Stimulated activated CD8-positive, alpha-beta memory T cell treated with anti-CD3 and anti-CD28 coated beads, Interleukin-15, amount 100 ng/mL, for 1 hour (primary cell): ENCODE measurements at places on chromosomes 2 and 18.

DNA sequence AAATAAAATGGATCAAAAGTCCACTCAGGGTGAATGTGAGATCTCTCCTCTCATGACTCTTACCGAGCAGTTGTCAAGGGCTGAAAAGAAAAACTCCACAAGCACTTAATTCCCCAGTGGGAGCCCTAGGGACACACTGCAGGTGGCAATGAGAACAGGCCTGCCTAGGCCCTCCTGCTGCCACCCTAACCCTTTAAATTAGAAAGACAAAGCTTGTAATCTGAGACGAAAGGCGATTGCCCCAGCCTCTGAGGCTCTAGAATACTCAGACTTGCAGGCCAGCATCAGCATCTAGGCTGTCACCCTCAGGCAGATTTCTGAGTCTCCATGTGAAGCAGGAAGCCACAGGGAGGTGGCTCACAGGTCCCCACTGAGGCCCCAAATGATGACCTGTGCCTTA is 457.0 kb upstream of the MYT1L start:
- no peak for DNase-seq

DNA sequence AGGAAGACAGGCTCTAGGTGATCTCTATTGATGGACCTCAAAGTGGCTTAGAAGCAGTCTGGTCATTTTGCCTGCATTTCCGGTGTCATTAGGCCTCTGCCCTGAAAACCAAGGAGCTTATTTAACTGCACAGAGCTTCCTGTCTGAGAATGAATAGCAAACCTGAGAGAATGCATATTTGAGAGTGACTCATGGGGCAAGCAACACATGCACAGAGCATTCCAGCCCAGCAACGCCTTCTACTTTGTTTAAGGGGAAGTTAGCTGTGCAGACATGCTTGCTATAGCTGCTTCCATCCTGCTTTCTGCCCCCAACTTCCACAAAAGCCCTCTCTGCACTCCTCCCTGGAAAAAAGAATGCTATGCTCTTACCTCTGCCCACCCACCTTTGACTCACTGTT is 232.8 kb downstream of the GRB14 start:
- DNase-seq, result no peak

DNA sequence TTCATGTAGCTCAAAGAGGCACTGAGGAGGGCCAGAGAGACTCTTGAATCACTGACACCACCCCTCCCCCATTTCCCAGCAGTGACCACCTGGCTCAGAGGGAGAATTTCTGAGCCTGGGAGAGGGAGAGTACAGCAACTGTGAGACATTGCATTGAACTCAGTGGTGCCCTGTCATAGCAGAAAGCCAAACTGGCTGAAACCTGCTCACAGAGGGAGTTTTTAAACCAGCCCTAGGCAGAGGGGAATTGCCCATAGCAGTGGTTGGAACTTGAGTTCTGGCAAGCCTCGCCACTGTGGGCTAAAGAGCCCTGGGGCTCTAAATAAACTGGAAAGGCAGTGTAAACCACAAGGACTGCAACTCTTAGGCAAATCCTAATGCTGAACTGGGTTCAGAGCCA is 243.1 kb downstream of the ADCYAP1 start:
- DNase-seq, result no peak

- no peak for DNase-seq
Observed at GRCh38 chr2:161420406-161421074, 4.4 kb downstream of the TBR1 start.

DNA sequence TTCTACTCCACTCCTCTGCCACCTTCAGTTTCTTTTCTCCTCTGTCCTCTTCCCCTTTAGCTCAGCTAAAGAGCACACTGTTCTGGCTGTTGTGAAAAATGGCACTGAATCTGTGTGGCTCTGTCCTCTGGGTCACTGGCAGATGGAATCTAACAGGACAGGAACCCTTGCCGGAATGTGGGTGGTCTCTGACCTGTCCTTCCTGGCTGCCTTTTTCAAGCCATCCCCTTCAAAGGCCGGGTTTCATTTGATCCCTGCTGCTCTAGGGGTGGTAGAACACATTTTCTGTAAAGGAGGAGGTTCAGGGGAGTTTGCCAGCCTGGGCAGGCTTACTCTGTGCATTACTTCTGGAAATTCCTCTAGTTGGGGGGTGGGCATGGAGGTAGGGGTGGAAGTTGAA is 29.9 kb downstream of the MTCL1 start:
- DNase-seq, result no peak

DNA sequence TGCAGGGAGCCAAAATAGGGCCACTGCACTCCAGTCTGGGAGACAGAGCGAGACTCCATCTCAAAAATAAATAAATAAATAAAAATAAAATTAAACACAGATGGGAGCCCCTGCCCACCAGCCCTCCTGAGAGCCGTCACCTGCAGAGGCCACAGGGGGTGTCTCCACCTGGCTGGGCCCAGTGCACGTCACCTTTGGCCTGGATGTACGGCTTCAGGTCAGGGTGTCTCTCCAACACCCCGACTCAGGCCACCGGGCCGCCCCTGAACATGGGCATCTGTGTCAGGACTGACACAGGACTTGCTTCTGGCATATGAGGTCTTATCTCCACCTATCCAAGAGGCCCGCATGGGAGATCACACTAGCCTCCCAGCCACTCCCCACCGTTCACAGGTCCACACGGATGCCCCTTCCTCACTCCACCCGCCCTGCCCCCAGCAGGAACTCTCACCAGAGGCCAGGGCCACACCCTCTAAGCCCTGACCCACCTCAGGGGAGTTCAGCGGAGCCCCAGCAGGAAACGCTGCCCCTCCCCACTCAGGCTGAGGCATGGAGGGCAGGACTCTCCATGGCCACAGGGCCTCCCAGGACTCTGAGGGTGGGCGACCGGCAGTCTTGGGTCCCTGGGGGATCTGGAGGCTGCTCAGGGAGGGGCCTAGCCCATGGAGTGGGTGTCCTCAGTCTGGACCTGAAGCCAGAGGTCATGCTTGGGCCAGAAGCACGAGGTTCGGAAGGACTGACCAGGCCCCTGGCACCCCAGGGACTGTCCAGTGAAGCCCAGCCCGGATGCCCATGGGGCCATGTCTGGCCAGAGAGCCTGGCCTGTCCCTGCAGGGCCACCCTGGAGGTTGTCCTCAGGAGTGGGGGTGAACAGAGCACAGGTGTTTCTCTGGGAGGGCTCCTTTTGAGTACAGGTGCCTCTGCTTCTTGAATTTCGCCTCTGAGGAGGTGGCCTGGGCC is 1.6 kb upstream of the CROCC2 start:
- DNase-seq, result no peak

DNA sequence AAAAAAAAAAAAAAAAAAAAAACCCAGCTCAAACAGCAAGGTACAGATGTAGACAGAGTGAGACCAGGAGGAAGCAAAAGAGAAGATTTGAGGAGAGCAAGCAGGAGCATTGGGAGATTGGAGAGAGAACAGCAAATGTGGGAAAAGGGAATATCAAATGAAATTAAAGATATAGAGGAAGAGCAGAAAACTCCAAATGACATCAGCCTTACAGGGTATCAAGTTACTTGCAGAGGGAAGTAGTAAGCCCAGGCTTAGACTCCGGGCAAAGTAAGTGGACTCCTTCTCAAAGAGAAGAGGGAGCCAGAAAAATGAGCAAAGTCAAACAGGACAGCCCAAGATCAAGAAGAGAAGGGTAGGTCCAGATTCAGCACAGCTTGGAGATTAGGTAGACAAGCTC is 93.3 kb upstream of the PPP1CB start:
- no peak for DNase-seq

- DNase-seq, result peak; percentile 30
Observed at GRCh38 chr18:48842259-48843061, 108.3 kb downstream of the SMAD7 start.
